DMS53 (cell line): ENCODE measurements at places on chromosomes 6 and 20.

GRCh38 chr20:34365765-34366213 is 2.7 kb downstream of the ITCH start:
- no peak for DNase-seq

DNA sequence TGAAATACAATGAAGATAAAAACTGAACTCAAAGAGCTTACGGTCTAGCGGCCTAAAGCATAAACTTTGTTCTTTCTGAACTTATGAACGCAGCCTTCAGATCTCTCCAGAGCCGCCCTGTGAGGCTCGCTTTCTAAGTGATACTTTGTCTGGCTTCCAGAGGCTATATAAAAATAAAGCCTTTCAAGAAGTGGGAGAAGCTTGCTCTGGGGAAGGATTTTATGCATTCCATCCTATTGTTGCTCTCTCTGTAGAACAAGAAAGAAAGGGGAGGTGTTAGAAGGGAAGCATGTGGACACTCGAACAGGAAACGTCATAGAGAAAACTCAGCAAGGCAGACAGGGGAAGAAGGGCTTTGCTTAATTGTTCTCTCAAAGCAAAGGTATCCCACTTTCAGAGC is 77.0 kb downstream of the TBX18 start:
- no peak for DNase-seq

DNA sequence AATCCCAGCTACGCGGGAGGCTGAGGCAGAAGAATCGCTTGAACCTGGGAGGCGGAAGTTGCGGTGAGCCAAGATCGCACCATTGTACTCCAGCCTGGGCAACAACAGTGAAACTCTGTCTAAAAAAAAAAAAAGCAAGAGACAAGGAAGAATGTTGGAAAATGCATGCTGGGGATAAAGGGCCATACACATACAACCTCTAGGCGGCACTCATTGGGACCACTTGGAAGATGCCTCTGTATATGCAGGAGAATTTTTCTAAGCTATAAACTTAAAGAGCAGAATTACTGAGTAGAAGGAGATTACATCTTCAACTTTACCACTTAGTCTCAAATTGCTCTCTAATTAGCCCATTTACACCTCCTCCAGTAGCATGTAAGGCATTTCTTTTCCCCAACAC is 42.8 kb downstream of the ZBTB9 start:
- DNase-seq, result no peak

- DNase-seq, result no peak
Observed at GRCh38 chr6:130140084-130140483, 82.7 kb downstream of the SAMD3 start.

GRCh38 chr20:12152996-12153395 is 235.3 kb downstream of the BTBD3 start:
- peak; percentile 18 for DNase-seq

DNA sequence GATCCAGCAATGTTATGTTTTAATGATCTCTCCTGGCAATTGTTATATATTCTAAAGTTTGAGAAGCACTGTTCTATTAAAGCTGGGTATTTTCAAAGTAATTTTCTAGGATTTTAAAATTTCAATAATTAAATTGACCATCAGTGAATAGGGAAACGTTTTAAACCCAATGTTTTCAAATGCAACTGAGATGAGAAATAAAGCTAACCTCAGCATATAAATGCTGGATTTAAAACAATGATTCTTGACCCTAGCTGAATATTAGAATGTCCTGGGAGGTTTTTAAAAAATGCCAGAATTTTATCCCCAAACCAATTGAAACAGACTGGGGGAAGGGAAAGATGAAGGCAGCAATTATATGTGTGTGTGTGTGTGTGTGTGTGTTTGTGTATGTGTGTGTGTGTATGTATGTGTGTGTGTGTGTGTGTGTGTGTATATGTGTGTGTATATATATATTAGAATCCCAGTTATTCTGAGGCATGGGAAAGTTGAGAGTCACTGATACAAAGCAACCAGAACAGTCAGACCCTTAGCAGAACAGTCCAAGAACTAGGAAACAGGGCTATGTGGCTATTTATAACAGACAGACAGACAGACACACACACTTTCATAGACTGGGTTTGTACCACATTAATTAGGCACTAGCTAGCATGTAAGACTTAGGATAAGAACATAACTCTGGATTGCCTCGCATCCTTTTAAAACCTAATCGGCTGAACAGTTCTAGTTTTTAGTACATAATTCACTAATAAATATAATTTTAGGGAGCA is 107.8 kb downstream of the MAN1A1 start:
- no peak for DNase-seq

DNA sequence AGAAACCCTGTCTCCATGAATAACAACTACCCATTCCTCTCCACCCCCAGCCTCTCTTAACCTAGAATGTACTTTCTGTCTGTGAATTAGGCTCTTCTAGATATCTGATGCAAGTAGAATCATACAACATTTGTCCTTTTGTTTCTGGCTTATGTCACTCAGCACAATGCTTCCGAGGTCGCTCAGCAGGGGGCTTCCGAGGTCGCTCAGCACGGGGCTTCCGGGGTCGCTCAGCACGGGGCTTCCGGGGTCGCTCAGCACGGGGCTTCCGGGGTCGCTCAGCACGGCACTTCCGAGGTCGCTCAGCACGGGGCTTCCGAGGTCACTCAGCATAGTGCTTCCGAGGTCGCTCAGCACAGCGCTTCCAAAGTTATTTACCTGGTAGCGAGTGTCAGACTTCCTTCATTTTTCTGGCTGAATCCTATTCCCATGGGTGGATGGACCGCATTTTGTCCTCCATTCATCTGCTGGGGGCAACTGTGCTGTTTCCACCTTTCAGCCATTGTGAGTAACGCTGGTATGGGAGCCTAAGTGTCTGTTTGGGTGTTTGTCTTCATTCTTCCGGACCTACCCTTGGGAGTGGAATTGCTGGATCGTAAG is 31.0 kb upstream of the BHLHE23 start:
- no peak for DNase-seq

DNA sequence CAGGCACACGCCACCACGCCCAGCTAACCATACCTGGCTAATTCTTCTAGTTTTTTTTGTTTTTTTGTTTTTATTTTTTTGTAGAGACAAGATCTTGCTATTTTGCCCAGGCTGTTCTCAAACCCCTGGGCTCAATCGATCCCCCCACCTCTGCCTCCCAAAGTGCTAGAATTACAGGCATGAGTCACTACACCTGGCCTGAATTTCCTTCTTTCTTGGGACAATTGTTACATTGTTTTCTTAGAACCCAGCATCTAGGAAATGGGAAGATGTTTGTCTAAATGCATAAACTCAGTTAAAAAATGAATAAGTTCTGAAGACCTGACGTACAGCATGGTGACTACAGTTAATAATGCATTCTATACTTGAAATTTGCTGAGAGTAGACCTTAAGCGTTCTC is 10.8 kb upstream of the AGPAT4 start:
- DNase-seq, result no peak

GRCh38 chr20:12949429-12949980 is 59.3 kb upstream of the SPTLC3 start:
- DNase-seq, result no peak

DNA sequence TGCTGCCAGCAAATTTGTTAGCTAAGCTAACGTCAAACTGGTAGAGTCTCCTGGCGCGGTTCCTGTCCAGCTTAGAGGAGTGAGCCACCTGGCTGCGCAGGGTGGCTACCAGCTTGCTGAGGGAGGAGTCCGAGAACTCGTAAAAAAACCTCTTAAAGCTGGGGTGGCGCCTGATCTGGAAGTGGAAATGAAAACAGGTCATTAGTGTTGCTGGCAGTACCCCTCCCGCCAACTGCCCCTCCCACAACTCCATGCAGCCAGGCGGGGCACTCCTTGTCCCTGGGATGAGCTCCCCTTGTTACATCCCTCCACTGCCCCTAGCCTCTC is 17.3 kb downstream of the BNIP5 start:
- peak; percentile 33 for DNase-seq

DNA sequence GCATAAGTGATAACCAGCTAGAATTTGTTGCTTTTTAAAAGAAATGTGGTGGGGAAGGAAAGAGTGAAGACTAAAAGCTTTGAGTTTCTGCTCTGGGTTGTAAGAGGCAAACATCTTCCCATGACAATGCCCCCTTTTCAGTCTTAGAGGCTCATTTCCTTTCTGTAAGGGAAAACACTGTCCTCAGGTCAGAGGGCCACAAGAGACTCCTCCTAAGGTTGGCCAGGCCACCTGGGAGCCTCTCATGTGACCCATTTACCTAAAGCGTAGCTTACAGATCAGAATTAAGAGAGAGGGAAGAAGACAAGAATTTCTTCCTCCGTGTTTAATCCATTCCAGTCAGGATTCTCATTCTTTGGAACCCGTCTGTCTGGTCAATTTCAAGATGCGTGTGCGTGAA is 220.4 kb upstream of the HEY2 start:
- DNase-seq, result no peak

GRCh38 chr6:19879663-19880062 is 42.5 kb downstream of the ID4 start:
- peak; percentile 83 for DNase-seq

DNA sequence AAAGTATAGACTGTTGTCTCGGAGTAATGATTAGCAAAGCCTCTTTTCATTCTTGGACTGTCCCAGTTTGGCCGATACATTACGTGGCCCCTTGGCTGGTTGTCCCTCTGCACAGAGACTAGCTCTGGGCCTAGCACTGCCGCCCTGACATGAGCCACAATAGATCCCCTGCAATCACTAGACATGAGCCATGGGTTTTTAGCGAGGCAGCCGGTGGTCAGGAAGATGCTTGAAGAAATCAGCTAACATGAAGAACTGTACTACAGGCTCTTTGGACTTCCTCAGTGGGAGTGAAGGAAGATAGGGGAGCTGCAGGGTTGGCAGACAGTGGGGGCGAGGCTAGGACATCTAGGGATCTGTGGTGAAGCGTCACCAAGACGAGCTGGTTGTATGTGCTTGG is 11.0 kb downstream of the DUSP22 start:
- no peak for DNase-seq

GRCh38 chr6:45741437-45742171 is 274.1 kb downstream of the CLIC5 start:
- no peak for DNase-seq

DNA sequence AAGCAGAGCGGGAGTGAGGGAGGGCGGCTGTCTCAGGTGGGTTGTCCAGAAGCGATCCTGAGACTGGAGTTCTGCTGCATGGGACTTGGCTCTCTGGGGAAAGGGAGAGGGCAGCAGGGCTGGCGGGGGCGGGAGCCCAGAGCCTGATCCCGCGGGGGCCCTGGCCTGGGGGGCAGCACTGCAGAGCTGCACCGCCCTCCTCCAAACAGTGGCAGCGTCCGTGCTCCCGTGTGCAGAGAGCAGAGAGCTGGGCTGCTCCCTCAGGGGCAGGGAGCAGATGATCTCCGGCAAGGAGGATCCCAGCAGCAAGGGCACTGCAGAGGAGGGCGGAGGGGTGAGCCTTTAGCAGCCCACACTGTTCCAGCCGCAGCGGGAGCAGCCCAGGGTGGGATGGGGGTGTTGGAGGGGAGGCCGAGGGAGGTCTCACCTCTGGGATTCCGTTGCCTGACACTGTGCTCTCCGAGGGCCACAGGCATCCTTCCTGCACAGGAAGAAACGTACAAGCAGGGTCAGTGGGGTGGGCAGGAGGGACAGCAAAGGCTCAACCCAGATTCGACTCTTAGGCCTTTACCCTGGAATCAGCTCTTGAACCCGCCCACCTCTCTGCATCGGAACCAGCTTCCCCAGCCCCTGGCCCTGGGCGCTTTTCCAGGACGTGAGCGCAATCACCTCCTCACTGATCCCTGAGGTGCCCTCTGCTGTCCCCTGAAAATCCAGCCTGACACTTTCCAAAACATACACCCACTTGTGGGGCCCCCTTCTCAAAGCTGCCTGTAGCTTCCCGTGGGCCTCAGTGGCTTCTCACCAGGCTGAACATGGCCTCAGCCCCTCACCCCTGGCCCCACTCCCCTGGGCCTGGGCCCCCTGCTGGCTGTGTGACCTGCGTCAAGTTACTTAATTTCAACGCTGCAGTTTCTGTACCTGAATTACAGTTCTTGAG is 32.6 kb upstream of the ZBP1 start:
- DNase-seq, result no peak

- no peak for DNase-seq
Observed at GRCh38 chr6:36755435-36756348, 58.1 kb downstream of the RAB44 start.

- no peak for DNase-seq
Observed at GRCh38 chr6:18328540-18328939, 58.6 kb upstream of the RNF144B start.

DNA sequence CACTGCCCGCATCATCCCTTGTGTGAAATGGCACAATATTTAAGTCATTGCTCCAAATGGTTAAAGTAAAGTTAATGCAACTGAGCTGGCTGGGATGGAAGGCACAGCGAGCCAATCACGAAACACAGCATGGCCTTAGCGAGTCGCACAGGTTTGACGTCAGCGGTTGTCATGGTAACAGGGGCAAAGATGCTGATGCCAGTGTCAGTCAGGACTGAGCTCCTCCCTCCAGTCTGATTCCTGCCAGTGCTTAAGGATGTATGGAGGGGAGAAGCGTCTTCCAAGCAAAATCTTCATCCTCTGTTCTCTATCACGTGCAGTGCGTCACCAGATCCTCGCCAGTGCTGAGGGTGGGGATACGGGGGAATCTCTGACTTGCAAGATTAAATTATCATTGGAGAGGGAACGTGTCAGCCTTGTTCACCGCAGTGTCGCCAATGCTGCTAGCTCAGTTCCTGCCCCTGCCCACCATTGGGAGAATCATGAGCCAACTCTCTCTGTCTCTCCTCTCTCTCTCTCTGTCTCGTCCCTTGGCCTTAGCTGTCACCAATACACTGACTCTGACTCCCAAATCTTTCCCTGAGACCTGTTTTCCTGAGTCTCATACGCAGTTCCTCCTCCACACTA is 24.5 kb downstream of the TSPYL4 start:
- DNase-seq, result peak; percentile 27

GRCh38 chr20:48102931-48103660 is 317.8 kb upstream of the SULF2 start:
- no peak for DNase-seq

GRCh38 chr20:50311308-50312001 is 120.8 kb downstream of the CEBPB start:
- no peak for DNase-seq

DNA sequence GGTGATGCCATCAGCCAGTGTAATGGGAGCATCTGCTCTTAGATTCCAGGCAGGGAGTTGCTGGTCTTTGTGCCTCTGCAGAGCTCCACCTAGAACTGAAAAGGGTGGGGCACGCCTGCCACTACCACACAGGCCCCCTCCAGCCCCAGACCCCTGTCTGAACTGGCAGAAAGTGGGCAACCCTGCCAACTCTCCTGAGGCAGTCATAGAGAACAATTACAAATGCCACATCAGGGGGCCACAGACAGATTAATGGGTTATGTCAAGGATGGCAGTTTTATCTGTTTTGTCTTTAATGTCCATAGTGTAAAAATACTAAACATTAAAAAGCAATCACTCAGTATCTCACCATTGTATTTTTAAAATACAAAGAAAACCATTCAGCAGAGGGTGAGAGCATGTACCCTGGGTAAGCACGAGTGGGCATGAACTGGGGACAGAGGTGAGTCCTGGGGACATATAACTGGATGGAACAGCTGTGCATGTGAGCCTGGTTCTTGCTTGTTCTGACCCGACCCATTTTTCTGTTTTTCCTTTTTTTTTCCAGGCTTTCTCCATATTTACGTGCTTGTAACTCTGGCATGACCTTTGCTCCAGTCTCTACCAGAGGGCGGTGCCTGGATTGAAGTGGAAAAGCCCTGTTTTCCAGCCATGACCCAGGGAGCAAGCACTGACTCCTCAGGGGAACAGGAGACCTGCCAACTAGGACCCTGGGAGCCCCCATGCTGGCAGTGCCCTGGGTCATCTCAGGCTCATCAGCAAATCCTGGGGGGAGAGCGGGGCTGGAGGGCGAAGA is 8.2 kb downstream of the TRAF3IP2 start:
- no peak for DNase-seq
